Stimulated activated CD8-positive, alpha-beta memory T cell treated with anti-CD3 and anti-CD28 coated beads, Interleukin-2, amount 100 ng/mL, for 1 hour (primary cell): ENCODE measurements at places on chromosomes 6 and 20.

DNA sequence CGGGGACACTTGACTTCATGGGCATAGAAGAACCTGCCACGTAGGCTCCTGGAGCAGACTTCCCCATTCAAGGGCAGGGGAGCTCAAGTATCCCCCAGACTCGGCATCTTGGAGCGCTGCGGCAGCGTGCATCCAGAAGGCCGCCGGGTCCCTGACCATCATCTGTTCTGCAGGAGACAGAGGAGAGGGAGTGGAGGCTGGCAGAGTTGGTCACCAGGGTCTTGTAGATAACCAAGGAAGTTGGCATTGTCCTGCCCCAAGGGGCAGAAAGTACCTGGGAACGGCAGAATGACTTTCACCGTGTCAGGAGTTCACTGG is 82.8 kb downstream of the TCP11 start:
- DNase-seq: no peak

DNA sequence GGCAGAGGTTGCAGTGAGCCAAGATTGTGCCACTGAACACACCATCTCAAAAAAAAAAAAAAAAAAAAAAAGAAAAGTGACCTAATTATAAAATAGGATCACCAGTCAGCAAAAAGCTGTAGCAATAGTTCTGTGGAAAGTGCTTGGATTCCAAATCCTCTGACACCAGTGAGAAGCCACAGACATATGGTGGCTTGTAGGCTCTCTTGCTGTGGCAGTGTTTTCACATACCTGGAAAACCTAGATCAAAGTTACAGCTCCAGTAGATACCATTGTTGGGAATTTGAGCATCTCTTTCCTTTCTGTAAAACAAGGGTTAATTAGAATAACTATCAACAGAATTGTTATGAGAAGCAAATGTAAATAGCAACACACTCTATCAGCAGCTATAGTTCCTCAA is 4.1 kb downstream of the CCDC170 start:
- DNase-seq: no peak

- DNase-seq: no peak
Observed at GRCh38 chr6:13488015-13488895, 855 bp upstream of the GFOD1 start.

DNA sequence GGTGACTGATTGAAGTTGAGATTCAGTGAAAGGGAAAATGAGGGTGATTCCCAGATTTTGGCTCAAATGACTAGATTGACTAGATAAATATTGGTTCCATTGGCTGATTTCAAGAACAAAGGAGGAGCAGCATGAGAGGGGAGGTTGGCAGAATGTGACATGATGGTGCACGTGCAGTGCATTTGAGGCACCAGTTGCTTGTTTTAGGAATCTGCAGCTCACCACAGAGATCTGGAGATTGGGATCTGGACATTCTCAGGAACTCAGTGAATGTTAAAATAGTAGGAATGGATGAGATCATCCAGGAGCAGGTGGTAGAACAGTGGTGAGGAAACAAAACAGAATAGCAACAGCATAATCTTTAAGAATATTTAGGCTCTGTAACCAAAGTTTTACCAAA is 496.3 kb downstream of the DHX35 start:
- no peak for DNase-seq

DNA sequence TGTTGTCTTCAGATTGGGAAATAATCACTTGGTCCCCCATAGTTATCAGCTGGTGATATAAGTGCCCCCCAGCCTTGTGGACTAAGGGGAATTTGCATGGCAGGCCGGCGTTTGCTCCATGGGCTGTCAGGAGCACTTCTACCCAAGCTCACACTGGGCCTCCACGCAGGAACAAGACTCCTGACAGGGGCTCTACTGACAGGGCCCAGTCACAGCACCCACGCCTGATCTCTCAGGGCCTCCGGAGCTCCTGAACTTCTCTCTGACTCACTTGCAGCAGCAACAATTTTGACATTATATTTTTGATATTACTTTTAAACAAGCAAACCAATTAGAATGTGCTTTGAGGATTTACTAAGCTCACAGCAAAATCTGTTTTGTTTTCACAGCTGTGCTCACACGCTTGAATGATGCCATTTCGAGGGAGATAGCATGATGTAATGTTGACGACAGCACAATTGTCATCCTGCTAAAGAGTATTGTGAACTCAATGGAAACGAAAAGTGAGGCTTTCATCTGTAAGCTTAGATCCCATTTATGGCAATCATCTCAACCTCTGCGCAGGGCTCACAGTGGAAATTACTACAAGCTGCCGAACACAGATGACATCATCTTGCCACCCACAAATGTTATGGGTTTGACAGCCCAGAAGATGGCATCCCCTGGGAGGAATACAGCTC is 28.7 kb upstream of the TXNDC5 start:
- no peak for DNase-seq

DNA sequence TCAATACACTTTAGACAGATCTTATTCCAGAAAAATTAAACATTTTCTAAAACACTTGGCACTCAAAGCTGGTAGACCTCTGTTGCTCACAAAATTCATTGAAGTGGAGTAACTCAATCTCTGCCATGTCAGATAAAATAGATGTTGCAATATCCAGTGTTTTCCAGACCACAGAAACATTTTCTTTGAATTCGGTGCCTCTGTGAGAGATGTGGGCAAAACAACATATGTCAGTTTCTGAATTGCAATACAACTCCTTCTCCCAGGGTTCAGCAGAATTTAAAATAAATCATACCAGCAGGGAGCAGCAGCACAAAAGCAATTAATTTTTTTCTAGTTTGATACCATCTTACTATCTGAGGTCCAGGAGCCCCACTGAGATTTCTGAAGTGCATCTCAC is 11.3 kb upstream of the PKHD1 start:
- DNase-seq: no peak

- no peak for DNase-seq
Observed at GRCh38 chr6:14709900-14710299, 536.0 kb upstream of the JARID2 start.

GRCh38 chr6:117072781-117073180 is 192.6 kb upstream of the VGLL2 start:
- no peak for DNase-seq

DNA sequence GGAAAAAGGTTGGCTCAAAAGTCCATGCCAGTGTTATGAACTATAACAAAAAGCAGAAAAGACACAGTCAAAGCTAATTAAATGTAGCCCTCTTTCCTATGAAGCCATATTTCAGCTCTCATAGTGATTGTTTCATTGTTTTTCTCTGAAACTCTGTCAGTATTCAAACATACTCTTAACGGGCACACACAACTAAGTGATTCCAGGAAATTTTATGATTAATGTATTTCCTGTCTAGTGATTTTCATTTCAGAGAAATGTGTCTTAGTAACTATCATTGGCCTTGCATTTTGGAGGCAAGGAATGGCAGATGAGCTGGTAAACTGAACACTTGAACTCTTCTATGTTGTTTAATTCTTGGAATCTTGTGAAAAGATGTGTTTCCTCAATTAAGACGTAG is 68.0 kb downstream of the CLVS2 start:
- DNase-seq: no peak

DNA sequence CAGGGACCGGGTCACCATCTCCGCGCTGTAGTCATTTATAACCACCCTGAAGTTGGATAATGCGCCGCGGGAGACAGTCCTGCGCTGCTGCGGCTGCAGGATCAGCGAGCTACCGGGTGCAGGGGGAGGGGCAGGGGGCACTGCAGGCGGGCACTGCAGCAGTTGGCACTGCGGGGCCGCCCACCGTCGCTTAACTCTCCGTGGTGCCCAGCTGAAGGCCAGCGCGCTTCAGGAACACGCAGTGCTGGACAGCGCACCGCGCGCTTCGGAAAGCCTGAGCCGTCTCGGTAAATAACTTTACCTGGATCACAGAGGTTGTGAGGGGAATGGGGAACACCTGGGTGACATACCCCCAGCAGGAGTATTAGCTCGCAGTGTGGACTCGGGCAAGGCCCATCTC is 12.4 kb upstream of the LRFN2 start:
- DNase-seq: no peak

DNA sequence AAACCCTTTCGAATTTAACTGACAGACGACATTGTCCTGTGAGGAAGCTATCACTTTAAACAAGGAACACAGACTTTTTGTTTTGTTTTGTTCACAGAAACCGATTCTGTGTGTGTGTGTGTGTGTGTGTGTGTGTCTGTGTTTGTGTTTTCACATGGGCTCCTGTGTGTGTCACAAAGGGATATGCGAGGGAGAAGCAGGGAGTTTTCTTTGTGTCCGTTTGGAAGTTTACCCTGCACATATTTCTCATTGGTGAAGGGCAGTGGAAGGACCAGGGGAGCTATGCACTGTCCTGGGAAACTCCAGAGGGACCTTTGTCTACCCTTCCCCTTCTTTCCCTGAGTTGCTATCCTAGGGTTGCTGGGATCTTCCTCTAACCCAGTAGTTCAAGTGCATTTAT is 17.7 kb downstream of the POM121L2 start:
- DNase-seq: no peak

DNA sequence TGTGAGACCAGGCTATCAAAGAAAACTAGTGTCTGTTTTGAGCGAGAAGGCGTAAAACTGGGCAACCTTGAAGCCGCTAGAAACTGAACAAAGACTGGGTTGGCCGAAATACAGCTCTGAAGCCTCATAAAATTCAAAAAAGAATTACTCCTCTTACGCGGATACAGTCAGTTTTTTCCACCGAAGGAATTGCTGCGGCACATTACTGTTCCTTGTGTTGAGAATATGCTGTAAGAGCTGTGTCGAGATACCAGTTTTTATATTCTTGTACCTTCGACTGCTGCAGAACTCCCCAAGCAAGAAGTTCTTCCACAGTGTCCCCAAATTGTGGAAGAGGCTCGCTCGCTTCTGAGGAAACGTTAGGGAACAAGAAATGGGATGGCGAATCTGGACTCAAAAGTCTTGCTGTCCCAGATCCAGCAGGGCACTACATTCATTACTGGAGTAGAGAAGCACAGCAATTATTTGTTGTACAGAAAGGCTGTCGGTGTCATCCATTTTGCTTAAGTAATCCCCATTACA is 523 bp upstream of the COX7A2 start:
- no peak for DNase-seq

DNA sequence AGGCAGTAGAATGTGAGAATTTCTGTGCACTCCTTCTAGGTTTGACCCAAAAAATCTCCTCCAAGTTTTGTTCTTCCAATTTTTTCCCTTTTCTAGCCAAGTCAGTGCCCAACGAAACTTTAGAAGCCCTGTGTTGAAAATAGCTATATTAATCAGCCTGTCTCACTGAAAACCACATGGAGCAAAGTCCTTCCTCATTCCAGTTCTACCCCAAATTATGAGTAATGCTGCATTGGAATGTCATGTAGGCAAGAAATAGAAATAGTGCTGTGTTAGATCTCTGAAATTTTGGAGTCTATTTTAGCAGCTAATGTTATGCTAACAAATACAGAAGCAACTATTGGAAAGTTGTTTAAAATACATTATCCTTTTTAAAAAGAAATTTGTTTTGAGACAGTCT is 725.5 kb downstream of the TBC1D32 start:
- no peak for DNase-seq

DNA sequence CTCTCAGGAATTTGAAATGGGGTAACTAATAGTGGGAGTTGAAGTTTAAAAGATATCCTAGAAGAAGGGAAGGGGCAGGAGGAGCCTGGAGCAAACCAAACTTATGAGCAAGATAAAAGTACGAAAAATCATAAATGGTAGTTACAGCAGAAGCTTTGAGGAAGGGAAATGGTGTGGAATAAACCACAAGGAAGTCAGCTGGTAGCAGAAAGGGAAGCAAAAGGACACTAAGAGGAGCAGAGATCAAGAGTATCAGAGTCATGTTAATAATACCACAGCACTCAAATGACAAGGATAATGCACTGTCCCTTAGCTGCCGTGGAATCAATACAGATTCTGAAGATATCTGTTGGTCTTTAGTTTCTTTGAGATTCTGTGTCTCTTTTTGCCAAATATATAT is 44.9 kb upstream of the CCDC28A start:
- no peak for DNase-seq

DNA sequence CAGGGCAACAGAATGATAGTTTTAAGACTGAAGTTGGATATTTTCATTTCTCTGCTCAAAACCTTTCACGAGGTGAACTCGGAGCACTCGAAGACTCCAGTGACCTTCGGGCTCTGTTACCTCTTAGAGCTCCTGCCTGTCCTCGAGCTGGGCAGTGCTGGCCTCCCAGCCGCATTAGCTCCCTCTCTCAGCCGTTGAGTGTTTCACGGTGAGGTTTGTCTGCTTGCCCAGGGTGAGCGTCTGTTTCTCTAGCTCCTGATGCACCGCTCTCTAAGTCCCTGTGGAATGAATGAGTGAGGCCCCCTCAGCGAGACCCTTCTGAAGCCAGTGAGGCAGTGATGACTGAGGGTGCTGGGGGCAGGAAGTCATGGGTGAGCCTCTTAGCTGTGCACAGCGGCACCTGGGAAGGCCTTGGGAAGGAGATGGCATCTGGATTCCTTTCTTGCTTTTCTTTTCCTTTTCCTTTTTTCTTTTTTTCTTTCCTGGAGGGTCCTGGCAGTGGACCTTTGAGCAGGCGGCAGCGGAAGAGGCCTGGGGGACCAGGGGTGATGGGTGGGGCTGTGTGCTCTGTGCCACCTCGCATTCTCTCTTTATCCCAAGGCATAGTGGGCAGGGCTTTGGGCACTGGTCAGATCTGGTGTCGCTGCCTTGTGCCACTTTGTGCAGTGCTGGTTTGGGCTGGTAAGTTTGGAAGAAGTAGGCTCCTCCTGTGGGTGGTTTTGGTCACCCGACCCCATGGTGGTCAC is 2.2 kb downstream of the PSMG4 start:
- no peak for DNase-seq

GRCh38 chr6:160735523-160735922 is 33.5 kb downstream of the PLG start:
- DNase-seq: no peak

DNA sequence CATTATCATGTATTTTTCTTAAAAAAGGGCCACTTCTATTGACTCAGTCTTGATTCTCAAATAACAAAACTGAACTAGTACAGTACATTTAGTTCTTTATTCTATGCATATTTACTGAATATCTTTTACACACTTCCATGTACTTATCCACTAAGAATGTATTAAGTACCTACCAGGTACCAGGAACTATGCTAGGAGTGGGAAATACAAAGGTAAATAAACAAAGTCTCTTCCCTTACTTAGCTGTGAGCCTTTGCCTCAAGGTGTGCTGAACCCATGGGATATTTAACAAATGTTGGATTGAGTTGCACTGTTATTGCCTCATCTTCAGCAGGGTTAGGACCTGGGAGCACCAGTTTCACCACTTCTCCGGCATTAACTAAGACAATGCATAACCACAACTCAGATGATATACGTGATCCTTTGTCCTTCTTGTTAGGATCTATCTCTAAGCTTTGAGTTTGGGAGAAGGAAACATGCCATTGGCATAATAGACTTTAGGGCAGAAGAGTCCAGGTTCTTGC is 533.9 kb downstream of the TFAP2B start:
- no peak for DNase-seq

GRCh38 chr20:555976-556385 is 12.4 kb upstream of the CSNK2A1 start:
- DNase-seq: no peak

GRCh38 chr6:141403827-141404226 is 728.9 kb upstream of the GJE1 start:
- DNase-seq: no peak

DNA sequence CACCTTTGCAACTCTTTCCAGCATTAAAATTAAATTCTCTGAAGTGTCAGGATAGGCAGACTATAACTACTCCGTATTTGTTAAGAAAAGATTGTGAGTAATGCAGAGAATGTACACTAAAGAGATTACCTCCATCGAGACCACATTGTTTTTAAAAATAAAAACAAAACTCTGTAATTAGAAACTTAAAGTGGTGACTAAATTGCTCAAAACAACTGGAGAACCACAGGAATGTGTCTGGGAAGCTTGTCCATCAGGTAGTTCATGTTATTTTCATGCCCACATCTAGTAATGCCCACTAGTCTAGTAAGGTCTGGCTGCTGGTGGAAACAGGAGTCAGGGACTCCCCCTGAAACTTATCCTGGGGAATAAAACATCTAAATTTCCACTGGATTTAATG is 103.0 kb upstream of the FOXQ1 start:
- no peak for DNase-seq
